ENCODE measurements at places on chromosomes 7 and 10.

DNA sequence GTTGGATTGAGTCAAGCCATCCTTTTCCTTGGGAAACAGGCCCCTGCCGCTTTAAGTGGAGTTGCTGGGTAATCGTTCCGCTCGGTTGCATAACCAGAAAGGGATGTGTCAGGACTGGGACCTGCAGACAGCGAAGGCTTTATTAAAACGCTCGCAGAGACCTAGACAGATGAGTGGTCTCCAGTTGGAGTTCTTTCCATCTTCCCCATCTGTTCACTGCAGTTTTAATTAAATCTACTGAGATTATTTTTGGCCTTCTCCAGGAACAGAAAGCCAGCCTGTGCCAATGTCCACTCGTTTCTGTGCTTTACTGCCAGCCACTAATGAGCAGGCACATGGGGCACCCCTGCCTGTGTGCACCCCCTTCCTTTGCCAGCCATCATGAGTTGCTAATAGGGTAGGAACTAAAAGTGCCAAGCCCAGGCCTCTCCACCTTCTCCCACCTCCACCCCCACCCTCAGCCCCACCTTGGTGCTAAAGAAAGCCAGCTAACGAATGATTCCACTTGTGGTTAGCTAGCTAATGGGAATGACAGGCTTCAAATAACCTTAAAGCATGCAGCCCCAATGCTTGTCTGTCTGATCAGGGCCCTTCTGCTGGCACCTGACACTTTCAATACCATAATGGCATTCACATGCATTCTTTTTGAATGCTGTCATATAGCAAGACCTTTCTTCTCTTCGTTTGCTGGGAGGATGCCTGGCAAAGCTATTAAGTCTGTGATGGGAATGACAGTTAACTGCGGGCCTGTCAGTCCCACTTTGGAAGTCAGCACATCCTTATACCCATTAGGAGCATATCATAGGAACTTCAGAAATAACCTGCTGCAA, 556.8 kb upstream of the GALNT17 start:
- no peak for DNase-seq

- DNase-seq, result peak; percentile 82
These were observed 1.8 kb downstream of the C10orf95 start for GRCh38 chr10:102449321-102450123.

DNA sequence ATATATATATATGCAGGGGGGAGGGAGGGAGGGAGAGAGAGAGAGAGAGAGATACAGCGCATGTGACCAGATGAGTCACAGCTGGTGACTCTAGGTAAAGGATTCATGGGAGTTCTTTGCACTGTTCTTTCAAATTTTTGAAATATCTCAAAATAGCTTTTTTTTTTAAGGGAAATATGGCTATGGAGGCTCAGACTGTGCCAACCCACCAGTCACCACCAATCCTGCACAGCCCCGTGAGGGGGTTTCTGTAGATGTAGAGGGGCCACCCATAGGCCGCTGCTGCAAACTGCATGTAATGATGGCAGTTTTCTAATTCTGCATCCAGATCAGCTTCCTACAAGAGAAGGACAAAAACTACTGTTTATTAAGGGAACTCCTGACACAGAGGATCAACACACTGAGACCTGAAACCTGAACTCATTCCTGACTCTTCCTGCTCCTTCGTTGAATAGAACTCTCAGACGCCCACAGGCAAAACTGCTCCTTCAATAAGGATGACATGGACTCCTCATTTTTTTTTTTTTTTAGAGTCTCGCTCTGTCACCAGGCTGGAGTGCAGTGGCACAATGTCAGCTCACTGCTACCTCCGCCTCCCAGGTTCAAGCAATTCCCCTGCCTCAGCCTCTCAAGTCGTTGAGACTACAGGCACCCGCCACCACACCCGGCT, 17.3 kb downstream of the DAGLB start:
- no peak for DNase-seq

DNA sequence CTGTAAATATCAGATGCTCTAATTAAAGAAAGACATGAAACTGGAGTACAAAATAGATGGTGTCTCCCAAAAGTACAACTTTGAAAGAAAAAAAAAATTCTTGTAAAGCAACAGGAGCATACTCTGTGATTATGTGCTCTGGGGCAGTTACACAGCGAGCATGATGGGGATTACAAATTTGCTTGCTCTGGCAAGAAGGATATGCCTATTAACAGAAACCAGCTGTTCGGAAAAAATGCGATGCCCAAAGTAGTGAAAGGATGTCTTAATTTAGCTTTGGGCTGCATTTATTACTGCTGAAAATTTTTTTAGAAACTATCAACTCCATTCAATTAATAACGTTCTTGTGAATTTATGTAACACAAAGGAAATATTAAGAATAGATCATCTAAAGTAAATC, 256.9 kb upstream of the TPK1 start:
- DNase-seq, result no peak

Measured in GM06990 (cell line).